ENCODE measurements at places on chromosomes 5 and 9.

DNA sequence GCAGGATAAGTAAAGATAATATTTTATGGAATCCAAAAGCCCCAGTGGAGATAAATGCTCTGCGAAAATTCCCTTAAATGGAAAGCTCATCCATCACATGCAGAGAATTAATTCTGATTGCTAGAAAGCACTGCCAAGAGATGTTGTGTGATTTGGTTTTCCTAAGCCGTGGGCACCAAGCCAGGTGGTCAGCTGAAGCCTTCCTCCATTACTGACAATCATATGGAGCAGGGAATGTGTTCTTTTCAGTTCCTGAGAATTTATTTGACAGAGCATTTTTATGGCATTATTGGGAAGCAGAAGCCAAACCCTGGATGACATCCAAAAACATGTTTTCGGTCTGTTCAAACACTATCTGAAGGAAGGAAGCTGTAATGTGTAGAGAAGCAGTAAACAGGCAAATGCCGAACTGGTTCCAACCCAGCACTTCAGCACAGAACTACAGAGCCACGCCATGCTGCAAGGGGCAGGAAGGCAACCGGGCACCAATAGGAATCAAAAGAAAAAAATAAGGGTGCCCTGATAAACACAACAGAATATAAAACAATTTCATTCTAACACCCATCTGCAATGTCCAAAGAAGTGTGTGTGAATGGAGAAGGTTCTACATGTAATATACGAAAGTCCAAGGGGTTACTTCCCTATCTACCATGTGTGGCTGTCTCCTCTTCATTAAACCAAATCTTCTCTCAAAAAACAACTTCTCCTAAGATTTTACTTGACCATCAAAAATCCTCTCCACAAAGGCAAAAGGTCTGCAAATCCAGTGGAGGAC, 12.3 kb downstream of the ARSB start:
- no peak for DNase-seq

- DNase-seq, result no peak
Observed at GRCh38 chr9:86942281-86943200, 4.8 kb downstream of the GAS1 start.

GRCh38 chr5:41264019-41264418, 50.7 kb upstream of the C6 start:
- DNase-seq, result no peak

DNA sequence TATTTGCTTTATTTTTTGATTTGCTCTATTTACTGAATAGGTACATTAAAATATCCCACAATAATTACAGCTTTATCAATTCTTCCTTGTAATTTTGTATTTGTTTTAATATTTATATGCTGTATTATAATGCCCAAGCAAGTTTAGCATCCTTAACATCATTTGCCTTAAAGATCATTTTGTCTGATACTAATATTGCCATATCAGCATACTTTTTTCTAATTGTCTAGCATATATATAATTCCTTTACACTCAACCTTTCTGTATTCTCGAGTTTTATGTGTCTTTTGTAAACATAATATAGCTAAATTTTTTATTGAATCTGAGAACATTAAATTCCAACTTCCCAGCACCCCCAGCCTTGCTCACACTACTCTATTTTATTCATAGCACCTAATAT, 64.7 kb downstream of the P4HA2 start:
- no peak for DNase-seq

- peak; percentile 19 for DNase-seq
Observed at GRCh38 chr5:138789771-138790242, 36.6 kb downstream of the CTNNA1 start.

DNA sequence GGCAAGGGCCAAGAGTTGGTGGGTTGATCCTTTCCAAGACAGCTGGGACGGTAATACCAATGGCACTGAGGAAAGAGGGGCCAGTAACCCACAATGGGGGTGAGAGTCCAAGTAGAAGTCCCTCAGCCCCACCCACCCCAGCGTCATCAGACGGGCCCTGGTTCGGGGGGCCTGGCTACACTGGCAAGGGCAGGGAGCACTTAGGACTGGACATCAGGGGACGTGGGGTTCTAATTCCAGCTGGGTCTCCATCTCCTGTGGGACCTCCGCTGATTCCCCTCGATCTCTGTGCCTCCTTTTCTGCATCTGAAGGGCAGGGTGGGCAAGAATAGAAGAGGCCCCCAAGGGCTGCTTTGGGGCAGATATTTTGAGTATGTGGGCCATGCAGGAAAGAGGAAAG, 53.5 kb upstream of the FCN1 start:
- DNase-seq, result no peak

GRCh38 chr9:113636165-113636564, 172.6 kb downstream of the RGS3 start:
- DNase-seq, result no peak

- DNase-seq, result no peak
Observed at GRCh38 chr9:89743573-89744254, 138.9 kb downstream of the GADD45G start.

DNA sequence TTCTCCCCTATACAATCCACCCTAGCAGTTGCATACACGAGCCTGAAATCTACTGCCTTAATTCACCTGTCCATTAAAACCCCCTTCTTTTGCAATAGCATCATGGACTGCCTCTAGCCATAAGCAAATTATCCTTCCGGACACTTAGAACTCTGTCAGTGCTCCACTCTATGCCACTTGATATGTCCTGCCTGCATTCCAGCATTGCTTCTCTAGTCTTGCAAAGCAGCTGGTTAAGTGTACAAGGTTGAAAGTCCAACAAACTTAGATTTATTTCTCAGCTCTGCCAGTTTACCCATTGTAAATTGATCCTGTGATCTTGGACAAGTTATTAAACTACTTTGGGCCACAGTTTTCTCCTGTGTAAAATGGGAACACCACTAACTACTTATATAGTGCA, 197.9 kb downstream of the EPB41L4A start:
- DNase-seq, result no peak

DNA sequence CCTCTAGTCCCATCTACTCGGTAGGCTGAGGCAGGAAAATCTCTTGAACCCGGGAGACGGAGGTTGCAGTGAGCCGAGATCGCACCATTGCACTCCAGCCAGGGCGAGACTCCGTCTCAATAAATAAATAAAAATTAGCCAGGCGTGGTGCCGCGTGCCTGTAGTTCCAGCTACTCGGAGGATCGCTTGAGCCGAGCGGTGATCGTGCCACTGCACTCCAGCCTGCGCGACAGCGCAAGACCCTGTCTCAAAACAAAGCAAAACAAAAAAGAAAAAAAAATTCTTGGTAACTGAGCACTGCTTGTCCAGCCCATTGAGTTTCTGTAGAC, 710 bp upstream of the WDR55 start:
- no peak for DNase-seq

- no peak for DNase-seq
Observed at GRCh38 chr9:87883990-87884389, 1.3 kb downstream of the SPATA31E1 start.

DNA sequence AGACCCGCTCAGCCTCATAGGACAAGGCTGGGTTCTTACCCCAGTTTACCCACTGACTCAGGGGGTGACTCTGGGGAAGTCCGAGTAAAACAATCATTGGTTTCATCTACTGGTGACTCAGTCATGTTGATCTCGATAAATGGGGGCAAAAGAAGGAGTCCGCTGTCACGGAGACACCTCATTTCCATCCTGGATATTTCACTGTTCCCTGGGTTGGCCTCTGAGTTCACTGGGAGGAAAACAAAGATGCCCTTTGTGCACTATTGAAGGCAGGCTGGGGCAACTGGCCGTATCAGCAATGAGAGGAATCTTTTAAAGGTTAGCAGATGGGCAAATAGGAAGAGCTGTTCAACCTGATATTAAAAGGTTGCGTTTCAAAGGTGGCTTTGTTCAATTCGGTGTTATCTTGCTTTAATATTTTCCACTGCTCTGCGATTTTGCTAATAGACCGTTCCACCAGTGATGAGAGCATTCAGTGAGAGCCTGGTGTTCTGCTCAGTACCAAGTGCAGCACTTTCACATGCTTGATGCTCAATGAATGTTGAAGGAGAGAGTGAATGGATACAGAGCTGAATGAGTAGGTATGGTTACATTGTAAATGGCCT, 110.2 kb upstream of the EGFLAM start:
- no peak for DNase-seq

DNA sequence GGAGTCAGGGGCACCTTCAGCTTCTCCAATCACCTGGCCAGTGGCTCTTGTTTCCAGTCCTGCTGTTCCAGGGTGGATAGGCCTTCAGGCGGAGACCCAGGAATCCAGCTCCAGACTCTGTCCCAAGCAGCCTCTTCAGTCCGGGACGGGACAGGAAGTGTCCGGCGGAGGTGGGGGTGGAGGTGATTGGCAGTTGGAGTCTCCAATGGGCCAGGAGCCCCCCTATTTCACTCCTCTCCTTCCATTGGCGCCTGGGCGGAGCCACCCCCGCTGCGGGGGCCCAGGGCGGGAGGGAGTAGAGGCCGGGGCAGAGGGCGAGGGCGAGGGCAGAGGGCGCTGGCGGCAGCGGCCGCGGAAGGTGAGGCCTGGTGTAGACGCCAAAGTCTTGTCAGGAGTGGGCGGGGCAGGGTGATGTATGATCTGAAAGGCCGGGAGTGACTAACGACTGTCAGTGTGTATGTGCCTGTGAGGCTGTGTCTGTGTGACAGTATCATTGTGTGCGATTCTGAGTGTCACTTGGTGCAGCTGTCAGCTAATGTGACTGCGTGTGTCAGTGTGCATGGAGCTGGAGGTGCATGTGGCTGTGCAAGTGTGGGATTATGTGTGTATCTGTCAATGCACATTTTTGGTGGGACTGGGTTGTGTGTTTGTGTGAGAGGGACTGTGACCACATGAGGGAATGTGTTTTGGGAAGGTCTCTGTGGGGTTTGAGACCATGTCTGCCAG, at the start of gene IL11RA:
Gene IL11RA (plus strand): TSS at position 310 of the 726 bp plus-strand sequence. CDS start 3,033 bp downstream, outside the sequence.
- DNase-seq, result no peak

DNA sequence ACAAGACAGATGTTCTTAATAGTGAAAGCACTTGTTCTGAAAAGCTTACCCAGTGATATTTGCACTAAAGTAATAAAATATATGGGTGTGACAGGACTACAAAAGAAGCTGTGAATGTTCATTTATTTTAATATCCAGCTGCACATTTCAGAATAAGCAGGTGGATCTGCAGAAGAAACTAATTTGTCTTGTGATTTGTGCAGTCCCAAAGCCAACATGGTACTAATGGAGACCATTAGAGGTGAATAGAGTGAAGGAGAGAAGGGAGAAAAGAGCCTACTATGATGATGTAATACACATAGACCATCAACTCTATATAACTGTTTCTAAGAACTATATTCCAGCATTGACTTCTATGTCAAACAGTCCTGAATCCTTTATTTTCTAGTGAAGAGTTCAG, 362.8 kb downstream of the ISL1 start:
- DNase-seq, result no peak

DNA sequence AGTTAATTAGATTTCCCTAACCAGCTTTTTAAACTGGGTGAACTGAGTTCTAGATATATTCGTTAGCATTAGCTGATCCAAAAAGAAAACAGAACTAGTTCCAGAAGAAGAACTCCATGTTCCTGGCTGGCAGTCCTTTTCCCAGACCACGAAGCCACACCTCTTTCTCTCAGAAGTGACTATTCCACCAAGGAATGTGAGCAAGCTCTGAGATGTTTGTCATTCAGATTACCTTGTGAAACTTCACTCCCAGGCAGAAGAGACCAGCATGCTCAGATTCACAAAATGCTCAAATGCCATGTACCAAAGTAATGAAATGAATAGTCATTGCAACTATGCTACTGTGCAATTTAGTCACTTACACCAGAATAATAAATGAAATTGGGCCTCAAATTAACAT, 4.4 kb upstream of the SSBP2 start:
- no peak for DNase-seq

GRCh38 chr9:33220681-33221567, 19.0 kb upstream of the SPINK4 start:
- DNase-seq, result no peak

DNA sequence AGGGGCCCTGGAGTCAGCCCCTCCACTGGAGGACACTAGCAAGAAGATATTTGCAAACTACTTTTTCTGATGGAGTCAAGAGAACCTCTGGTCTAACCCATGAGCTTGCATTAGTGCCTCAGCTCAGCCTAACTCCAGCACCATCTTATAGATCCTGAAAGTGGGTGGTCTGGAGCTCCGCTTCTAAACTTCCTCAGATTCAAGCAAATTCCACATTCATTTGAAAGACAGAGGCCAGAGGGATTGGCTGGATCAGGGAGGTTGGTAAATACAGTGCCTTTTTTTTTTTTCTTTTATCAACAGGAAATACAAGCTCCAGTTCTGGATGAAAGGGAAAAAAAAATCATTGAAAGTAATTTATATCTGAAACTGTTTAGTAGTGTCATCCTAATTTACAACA, 99.9 kb downstream of the ENC1 start:
- DNase-seq, result no peak

DNA sequence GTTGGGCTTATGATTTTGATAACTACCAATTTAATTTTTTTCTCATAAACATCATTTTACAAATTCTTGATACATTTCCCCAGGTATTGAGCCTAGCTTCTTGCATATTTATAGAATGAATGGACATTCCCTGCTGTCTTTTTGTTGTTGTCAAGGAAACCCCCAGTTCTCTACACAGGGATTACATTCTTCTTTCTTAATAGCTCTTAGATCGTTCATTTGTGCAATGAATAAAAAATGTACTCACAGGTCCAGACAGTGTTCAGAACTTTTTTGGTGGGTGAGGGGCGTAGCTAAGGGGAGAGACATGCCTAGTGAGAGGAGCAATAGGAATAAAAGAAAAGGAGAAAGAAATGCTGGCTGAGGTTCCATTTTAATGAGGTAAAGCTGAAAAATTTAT, 58.6 kb downstream of the VCAN start:
- no peak for DNase-seq

- no peak for DNase-seq
Observed at GRCh38 chr5:133944263-133945185, 23.9 kb downstream of the C5orf15 start.

GRCh38 chr9:136545965-136546696, at the start of gene NOTCH1:
TSS of gene NOTCH1 (minus strand) at chr9:136546048. CDS start at chr9:136545786, 262 bp downstream.
- peak; percentile 93 for DNase-seq

GRCh38 chr5:109852371-109853155, 162.8 kb downstream of the MAN2A1 start:
- DNase-seq, result no peak

GRCh38 chr5:66452109-66452508, 144.1 kb upstream of the MAST4 start:
- no peak for DNase-seq

- no peak for DNase-seq
Observed at GRCh38 chr9:136394312-136395019, 5.5 kb downstream of the SNAPC4 start.

DNA sequence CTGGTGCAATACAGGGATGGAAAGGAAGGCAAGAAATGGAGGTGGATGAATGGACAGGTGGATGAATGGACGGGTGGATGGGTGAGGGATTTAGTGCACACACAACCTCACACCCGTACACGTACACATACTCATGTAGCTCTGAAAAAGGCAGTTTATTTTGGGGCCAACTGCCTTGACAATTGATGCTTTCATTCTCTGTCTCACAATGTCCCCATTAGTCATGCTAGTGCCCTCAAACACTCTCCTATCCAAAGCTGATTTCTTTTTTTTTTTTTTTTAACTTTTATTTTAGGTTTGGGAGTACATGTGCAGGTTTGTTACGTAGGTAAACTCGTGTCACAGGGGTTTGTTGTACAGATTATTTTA, 495.0 kb downstream of the DMAC1 start:
- no peak for DNase-seq

GRCh38 chr5:67182301-67182790, 14.3 kb downstream of the CD180 start:
- DNase-seq, result no peak

GRCh38 chr5:166505067-166505466, 1786.4 kb upstream of the WWC1 start:
- DNase-seq, result no peak

Data from GM12892 (cell line).